Psoas muscle (tissue), 8 donors: ENCODE measurements at places on chromosomes 12 and 14. TPM values are rescaled to one million over a fixed set of nuclear protein-coding genes. Genes with fewer than 3 reads are reported as not detected.

The LRTM2 gene
- total RNA-seq = not detected

The RPGRIP1 gene
- total RNA-seq = not detected

The MYL2 gene
- 22,159 TPM for total RNA-seq

The JDP2 gene
- total RNA-seq = 37.2 TPM

The CLEC4D gene
- total RNA-seq = not detected

The CFAP73 gene
- not detected for total RNA-seq

The PRB2 gene
- total RNA-seq = not detected

The GZMH gene
- not detected for total RNA-seq

The CBLN3 gene
- 0.66 TPM for total RNA-seq

The B4GALNT1 gene
- 9.1 TPM for total RNA-seq

The CIROP gene
- not detected for total RNA-seq

The ARHGAP9 gene
- total RNA-seq = 1.3 TPM

The GPHN gene
- total RNA-seq = 27.5 TPM

The KLHL33 gene
- 8.8 TPM for total RNA-seq

The NID2 gene
- 12.9 TPM for total RNA-seq

The PROX2 gene
- not detected for total RNA-seq

The SMCO2 gene
- not detected for total RNA-seq

The PLBD1 gene
- total RNA-seq = 8.2 TPM

The PTPRB gene
- total RNA-seq = 19.1 TPM

The ANO4 gene
- not detected for total RNA-seq

The OAS3 gene
- 3.4 TPM for total RNA-seq

The CCDC88C gene
- total RNA-seq = 3.9 TPM

The SDSL gene
- 0.97 TPM for total RNA-seq

The CPNE8 gene
- total RNA-seq = 2.7 TPM

The SERPINA1 gene
- total RNA-seq = 4.6 TPM

The HOXC11 gene
- 0.34 TPM for total RNA-seq

The KRT79 gene
- total RNA-seq = not detected

The MIPOL1 gene
- 5.6 TPM for total RNA-seq

The FOXN4 gene
- not detected for total RNA-seq
